ENCODE measurements at places on chromosomes 6 and 20. TPM values are rescaled to one million over a fixed set of nuclear protein-coding genes. Genes with fewer than 3 reads are reported as not detected.

GRCh38 chr6:20169786-20170185 lies 42.5 kb downstream of the MBOAT1 start:
- H3K27ac ChIP-seq: no peak overlapping the region
- no peak for DNase-seq
- H3K4me1 ChIP-seq: no peaks in the 10 kb centered on the region
- no peaks in the 10 kb centered on the region for H3K27me3 ChIP-seq
- no peaks in the 10 kb centered on the region for H3K36me3 ChIP-seq
- no peak overlapping the region for H3K4me3 ChIP-seq

Gene OOEP
- 5.8 TPM for total RNA-seq

Gene ETV7
- 1.8 TPM for total RNA-seq

- no peaks in the 10 kb centered on the region for H3K27me3 ChIP-seq
- no peak overlapping the region for H3K4me3 ChIP-seq
- H3K4me1 ChIP-seq: no peaks in the 10 kb centered on the region
- no peak for DNase-seq
- no peaks in the 10 kb centered on the region for H3K36me3 ChIP-seq
- H3K27ac ChIP-seq: no peak overlapping the region
Observed at GRCh38 chr6:7131390-7131789, 23.6 kb downstream of the RREB1 start.

DNA sequence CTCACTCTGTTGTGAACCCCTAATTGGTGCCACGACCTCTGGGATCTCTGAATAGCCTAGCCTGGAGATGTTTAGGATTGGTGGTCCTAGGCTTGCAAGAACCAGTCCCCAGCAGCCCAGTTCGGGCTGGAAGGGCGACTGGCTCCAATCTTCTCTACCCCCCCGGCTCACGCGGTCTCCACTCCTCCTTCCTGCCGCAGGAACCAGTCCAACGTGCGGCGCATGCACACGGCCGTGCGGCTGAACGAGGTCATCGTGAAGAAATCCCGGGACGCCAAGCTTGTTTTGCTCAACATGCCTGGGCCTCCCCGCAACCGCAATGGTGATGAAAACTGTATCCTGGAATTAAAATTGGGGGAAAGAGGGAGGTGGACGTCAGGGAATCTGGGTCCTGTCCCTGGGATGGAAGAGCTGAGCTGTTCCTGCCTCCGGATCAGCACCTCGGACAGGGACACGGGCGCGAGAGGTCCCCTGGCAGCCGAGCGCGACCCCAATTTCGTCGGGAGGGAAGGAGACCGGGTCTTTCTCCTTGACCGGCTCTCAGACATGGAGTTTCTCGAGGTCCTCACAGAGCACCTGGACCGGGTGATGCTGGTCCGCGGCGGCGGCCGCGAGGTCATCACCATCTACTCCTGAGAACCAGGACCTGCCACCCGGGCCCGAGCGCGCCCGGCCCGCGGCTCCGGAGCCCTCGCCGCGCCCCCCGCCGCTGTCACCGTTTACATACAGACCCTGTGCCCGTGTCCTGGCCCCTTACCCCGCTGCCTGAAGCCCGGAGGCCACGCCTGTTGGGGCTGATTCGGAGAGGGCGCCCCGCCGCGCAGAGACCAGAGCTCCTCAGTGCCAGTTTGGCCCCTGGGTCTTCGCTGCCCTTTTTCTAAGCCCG lies 28.2 kb downstream of the SLC12A5 start:
- DNase-seq: no peak
- no peaks in the 10 kb centered on the region for H3K36me3 ChIP-seq
- H3K27ac ChIP-seq: no peak overlapping the region
- no peak overlapping the region for H3K4me3 ChIP-seq

GRCh38 chr6:14383393-14384174 lies 266.0 kb downstream of the CD83 start:
- H3K4me1 ChIP-seq: peaks cover 6% of the 10 kb centered on the region
- no peak overlapping the region for H3K27ac ChIP-seq
- H3K36me3 ChIP-seq: no peaks in the 10 kb centered on the region
- no peak for DNase-seq
- no peak overlapping the region for H3K4me3 ChIP-seq
- no peaks in the 10 kb centered on the region for H3K27me3 ChIP-seq

DNA sequence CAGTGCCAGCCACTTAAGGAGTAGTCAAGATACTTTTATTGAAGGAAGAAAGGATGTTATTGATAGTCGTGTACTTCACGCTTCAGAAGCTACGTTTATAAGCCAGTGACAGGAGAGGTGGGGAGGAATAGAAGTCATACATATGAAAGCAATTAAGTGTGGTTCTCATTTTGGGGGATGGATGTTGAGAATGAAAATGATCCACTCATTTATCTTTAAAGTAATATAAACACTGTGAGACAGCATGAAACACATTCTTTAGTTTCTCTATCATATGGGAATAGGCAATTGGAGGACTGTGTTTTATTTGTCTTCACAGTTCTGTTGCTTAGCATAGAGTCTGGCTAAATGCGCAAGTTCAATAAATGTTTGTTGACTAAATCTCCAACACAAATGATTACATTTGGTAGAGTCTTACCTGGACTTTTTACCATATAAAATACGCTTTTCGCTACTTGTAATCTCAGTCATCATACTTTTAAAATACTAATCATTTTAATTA lies 35.2 kb downstream of the AK9 start:
- DNase-seq: no peak
- H3K27me3 ChIP-seq: no peaks in the 10 kb centered on the region
- H3K4me3 ChIP-seq: no peak overlapping the region
- no peaks in the 10 kb centered on the region for H3K4me1 ChIP-seq
- H3K36me3 ChIP-seq: no peaks in the 10 kb centered on the region

Gene METTL24
- total RNA-seq: 0.96 TPM

Gene TRIM15
- not detected for total RNA-seq

Gene BPIFB4
- total RNA-seq: 1.1 TPM
